ENCODE measurements at places on chromosomes 2 and 18.

GRCh38 chr2:100673691-100674485 lies 111.1 kb downstream of the PDCL3 start:
- no peaks in the 10 kb centered on the region for H3K36me3 ChIP-seq
- no peak overlapping the region for H3K4me3 ChIP-seq
- H3K27me3 ChIP-seq, result no peaks in the 10 kb centered on the region
- no peak overlapping the region for H3K27ac ChIP-seq
- no peaks in the 10 kb centered on the region for H3K4me1 ChIP-seq
- no peak for DNase-seq

DNA sequence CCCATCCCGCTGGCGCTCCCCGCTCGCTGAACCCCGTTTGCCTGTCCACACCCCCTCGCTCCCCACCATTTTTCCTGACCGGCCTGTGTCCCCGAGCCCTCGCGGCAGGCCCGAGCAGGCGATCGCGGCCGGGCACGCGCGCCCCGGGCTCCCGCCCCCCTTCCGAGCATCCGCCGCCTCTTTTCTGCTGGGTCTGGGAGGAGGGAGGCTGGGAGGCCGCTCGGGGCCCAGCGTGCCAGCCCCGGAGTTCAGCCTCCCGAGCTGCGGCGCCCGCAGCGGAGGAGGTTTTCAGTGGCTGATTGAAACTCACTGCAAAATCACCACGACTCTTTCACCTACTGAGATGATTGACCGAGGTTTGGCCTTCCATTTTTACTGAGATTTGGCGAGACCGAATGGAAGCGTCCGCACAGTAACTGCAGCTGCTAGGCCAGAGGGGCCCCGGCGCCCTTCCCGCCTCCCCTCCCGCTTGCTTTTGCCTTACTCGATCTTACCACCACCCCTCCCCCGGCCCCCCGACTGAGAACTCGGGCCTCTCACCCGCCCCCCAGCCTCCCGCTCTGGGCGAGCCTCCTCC lies 4.8 kb downstream of the SOX11 start:
- H3K4me1 ChIP-seq, result peaks cover 4% of the 10 kb centered on the region
- peak overlapping the region; percentile 56 for H3K27ac ChIP-seq
- DNase-seq, result peak; percentile 25
- H3K4me3 ChIP-seq, result peak overlapping the region; percentile 88

DNA sequence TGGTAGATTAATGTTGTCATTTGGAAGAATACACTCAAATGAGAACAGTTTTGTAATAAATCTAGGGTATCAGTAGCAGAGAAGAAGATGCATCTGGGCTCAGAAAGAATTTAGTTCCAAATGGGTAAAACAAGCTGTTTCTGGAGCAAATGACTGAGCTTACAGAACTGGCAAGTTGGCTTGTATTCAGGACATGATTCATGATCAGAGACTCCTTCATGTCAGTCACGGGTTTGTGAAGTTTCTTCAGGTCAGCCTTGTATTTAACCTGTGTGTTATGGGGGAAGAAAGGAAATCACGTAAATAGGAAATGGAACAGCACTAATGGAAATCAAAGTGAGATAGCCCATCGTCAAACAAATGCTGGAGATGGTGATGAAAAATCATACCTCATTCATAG lies 109.1 kb downstream of the RIF1 start:
- H3K4me3 ChIP-seq, result no peak overlapping the region
- no peaks in the 10 kb centered on the region for H3K36me3 ChIP-seq
- peaks cover 2% of the 10 kb centered on the region for H3K4me1 ChIP-seq
- H3K27me3 ChIP-seq, result no peaks in the 10 kb centered on the region
- DNase-seq, result no peak

DNA sequence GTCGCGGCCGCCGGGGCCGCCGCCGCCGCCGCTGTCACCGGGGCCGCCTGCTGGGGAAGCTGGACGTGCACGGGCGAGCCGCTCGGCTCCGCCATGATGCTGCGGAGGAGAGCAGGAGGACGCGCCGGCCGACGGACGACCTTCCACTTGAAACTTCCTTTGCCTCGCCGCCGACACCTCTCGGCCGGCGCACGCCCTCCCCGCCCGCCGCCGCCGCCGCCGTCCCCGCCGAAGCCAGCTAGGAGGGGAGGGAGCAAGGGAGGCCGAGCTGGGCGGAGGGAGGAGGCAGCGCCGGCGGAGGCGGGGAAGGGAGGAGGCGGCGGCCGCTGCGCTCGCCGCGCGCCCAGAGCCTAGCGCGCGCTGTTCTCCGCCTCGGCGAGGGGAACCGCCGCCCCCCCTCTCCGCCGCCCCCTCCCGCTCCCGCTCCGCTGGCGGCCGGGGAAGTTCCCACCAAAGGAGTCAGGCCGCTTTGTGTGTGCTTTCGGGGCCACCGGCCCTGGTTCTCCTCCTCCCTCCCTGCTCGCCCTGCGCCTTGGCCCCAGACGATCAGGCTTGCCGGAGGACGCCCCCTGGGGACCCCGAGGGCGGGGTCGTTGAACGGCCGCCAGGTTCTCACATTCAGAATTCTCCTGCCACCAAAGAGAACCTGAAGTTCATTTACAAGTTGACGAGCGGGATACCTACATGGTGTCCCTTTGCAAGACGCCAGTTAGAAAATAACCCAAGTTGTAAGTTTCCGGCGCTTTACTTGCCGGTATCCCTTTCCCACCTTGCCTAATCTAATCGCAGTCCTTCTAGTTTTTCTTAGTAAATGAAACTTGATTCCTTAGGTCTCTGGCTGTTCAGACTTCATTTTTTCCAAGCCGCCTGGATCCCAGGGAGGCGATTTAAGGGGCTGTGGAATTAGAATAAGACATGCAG lies at the start of gene STK39:
Gene STK39 (minus strand): TSS at position 255 of the 921 bp plus-strand sequence. CDS start 160 bp downstream, at position 95.
- peak within 1 kb of the TSS; percentile 40 for H3K27ac ChIP-seq
- H3K4me3 ChIP-seq, result peak within 1 kb of the TSS; percentile 79
- H3K36me3 ChIP-seq, result no peaks in the 10 kb centered on the region
- H3K4me1 ChIP-seq, result no peaks in the 10 kb centered on the region

- H3K36me3 ChIP-seq, result peaks cover 81% of the 10 kb centered on the region
- no peak for DNase-seq
- no peaks in the 10 kb centered on the region for H3K27me3 ChIP-seq
- no peaks in the 10 kb centered on the region for H3K4me1 ChIP-seq
- H3K27ac ChIP-seq, result no peak overlapping the region
- H3K4me3 ChIP-seq, result no peak overlapping the region
Observed at GRCh38 chr18:74507927-74508326, 11.8 kb downstream of the CNDP2 start.

DNA sequence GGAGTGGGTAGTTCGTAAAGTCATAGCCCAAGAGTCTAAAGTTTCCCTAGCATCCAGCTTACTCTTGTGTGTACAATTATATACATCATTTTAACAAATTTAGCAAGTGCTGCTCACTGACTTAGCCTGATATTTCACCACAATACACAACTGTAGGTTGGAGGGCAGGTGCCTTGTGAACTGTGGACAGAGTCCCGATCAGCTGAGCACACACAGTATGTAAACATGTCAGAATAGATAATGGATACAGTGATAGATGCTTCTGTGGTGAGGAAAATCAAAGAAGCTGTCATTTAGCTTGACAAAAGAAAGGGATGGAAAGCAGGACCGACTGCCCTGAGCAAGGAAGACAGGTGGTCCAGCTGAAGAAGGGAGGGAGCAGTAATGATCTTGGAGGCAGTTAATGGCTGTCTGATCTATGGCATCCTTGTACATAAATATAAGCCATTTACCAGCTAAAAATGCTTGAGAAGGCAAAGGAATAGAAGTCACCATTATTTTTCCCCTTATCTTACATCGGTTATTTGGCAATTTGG lies 372.8 kb upstream of the UBE2E3 start:
- no peak for DNase-seq
- no peak overlapping the region for H3K27ac ChIP-seq
- H3K4me3 ChIP-seq, result no peak overlapping the region
- no peaks in the 10 kb centered on the region for H3K4me1 ChIP-seq

GRCh38 chr18:1090758-1091157 lies 186.1 kb downstream of the ADCYAP1 start:
- H3K4me1 ChIP-seq, result no peaks in the 10 kb centered on the region
- H3K27me3 ChIP-seq, result no peaks in the 10 kb centered on the region
- DNase-seq, result no peak
- H3K36me3 ChIP-seq, result no peaks in the 10 kb centered on the region
- no peak overlapping the region for H3K27ac ChIP-seq

DNA sequence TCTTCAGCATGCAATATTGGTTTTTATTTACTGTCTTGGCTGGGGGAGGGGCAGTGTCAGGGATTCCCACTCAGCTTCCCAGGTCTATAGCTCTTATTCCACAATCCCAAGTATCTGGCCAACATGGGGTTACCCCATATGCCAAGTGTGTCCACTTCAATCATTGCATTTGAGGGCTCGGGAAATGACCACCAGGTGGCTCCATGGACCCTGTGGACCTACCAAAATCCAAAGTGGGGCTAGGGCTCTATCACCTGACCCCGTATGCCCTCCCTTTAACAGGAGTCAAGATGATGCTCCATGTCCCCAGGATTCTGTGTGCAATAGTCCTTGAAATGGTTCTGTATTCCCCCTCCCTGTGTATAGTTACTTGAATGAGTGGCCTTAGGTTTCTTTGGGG lies 12.1 kb upstream of the TRAF3IP1 start:
- no peak overlapping the region for H3K4me3 ChIP-seq
- no peaks in the 10 kb centered on the region for H3K27me3 ChIP-seq
- H3K36me3 ChIP-seq, result no peaks in the 10 kb centered on the region
- no peak for DNase-seq
- no peaks in the 10 kb centered on the region for H3K4me1 ChIP-seq
- no peak overlapping the region for H3K27ac ChIP-seq

DNA sequence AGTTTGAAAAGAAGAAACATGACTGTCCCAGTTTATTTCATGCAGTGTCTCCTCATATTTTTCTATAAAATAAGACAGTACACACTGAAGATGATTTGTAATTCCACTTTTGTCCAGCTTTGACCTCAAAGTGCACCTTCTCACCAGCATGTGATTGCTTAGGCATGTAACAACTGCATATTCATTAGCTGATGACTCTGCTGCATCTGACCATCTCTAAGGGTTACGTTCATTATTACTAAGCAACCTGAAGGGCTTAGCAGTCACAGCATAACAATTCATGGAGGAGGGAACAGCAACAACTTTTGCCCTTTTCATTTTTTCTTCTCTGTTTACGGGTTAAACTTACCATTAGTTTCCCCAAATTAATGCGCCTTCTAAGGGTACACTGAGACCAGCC lies 330.6 kb upstream of the PIK3C3 start:
- H3K36me3 ChIP-seq, result no peaks in the 10 kb centered on the region
- no peak for DNase-seq
- no peak overlapping the region for H3K4me3 ChIP-seq
- H3K4me1 ChIP-seq, result no peaks in the 10 kb centered on the region
